C1 segment of cervical spinal cord (tissue), 14 donors: ENCODE measurements at places on chromosomes 1 and 21.

GRCh38 chr1:13664451-13664850 is 35.5 kb upstream of the PRDM2 start:
- no peak for DNase-seq

DNA sequence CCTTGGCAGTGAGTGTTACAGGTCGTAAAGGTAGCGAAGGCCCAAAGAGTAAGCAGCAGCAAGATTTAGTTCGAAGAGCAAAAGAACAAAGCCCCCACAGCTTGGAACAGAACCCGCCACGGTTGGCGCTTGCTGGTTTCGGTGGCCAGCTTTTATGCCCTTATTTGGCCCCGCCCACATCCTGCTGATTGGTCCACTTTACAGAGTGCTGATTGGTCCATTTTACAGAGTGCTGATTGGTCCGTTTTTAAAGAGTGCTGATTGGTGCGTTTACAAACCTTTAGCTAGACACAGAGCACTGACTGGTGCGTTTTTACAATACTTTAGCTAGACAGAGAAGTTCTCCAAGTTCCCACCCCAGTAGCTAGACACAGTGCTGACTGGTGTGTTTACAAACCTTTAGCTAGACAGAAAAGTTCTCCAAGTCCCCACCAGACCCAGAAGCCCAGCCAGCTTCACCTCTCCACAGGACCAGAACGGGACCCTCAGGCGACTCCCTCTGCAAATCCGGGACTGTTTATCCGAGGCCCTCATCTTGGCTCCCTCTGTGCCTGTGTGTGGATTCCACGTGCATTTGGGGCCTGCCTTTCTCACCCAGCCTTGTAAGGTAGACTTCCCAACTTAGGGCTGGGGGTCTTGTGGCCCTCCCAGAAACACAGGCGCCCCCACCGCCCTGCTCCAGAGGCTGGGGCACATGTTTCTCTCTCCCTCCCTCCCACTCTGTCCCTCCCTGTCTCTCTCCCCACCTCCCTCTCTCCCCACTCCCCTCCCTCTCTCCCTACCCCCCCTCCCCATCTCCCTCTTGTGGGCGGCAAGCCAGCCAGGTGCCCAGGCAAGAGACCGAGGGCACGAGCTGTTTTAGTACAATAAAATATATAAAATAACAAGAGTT is 12.6 kb downstream of the FTCD start:
- no peak for DNase-seq

- no peak for DNase-seq
These were observed 26.0 kb downstream of the RCOR3 start for GRCh38 chr1:211285196-211285595.

GRCh38 chr1:48817505-48818114 is 40.9 kb upstream of the BEND5 start:
- DNase-seq: peak; percentile 48

- DNase-seq: no peak
These were observed 23.9 kb downstream of the FMO5 start for GRCh38 chr1:147201276-147201675.

GRCh38 chr21:46130831-46131587 is 24.4 kb downstream of the FTCD start:
- DNase-seq: no peak

DNA sequence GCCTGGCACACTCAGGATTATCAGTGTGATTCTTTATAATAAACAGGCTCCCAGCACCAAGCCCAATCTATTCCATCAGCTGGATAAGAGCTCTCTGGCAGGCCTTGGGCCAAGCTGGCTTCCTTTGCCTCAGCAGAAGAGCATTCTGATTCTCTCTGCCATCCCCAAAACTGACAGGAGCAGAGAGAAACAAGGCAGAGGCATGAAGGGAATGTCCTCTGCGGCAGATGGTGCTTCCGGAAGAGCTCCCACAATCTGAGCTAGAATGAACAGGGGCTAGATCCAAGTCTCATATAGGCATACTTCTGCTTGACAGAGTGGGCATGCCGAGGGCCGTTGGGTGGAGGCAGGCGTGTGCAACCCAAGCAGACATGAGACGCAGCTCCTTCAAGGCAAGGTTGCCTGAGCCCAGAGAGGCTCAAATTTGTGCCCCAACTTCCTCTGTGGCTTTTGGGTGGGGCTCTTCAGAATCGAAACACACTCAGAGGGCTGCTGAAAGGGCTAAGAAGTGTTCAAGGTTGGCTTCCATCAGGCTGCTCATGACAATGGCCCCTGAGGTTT is 4.0 kb downstream of the CAPN2 start:
- no peak for DNase-seq

DNA sequence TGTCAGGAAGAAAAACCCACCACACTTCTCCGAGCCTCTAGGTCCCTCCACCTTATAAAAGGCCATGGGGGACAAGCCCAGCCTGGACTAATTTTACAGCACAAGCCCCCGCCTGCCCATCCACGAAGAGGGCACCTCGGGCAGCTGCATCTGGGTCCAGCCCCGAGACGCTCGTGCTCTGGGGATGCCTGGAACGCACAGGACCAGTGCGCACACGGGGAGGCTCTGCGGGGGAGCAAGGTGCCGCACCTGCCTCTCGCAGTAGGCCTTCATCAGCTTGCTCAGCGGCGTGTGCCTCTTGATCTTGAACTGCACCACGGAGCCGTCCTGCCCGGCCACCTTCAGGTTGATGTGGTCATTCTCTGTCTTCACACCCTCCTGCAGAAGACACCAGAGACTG is 4.1 kb downstream of the SUMO3 start:
- DNase-seq: no peak
